Fibroblast of pulmonary artery (primary cell): ENCODE measurements at places on chromosomes 6 and 20.

- no peak for DNase-seq
Observed at GRCh38 chr20:47136782-47137181, 219.7 kb downstream of the ZMYND8 start.

DNA sequence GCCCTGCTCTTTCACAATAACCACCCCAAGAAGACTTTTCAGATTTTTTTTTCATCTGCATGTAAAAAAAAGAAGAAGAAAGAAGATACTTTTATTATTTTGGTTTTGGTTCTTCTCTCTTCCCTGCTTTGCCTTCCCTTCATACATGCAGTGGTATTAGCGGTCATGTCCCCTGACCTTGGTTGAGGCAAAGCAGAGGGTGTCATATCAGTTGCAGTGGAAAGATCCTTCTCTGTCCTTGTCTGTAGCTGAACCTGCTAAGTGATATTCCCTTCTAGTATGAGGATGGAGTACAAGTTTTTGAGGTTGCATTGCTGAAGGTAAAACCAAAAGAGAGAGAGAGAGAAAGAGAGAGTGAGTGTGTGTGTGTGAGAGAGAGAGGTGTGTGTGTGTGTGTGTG lies 345.7 kb downstream of the UTRN start:
- no peak for DNase-seq

DNA sequence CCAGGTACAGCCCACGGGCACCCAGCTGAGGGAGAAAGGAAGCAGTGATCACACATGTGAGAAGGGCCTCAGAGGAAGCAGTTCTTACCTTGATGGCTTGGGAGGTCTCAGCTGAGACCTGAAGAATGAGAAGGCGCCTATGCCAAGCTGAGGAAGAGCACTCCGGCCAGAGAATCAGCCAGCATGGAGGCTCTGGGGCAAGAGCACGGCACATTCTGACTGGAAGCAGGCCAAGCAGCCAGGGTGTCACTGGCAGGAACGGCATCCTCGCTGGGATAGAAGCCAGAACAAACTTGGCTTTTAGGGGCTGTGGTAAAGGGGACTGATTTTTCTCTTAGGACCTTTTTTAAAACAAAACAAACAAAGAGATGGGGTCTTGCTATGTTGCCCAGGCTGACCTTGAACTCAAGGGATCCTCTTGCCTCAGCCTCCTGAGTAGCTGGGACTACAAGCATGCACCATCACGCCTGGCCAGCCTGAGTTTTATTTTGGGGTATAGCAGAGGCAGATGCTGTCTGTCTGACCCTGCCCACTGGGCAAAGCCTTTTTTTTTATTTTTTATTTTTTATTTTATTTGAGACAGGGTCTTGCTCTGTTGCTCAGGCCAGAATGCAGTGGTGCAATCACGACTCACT lies 17.6 kb downstream of the GHRH start:
- DNase-seq, result peak; percentile 15

- no peak for DNase-seq
Observed at GRCh38 chr6:137590684-137591083, 96.5 kb upstream of the OLIG3 start.

DNA sequence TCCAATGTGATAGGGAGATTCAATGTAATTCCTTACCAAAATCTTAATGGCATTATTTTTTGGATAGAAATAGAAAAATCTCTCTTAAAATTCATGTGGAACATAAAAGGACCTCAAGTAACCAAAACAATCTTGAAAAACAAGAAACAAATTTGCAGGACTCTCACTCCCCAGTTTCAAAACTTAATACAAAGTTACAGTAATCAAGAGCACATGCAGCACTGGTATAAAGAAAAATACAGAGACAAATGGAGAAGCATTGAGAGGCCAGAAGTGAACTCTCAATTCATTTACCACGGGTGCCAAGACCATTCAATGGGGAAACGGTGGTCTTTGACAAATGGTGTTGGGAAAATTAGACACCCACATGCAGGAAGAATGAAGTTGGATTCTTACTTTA lies 7.8 kb upstream of the TSBP1 start:
- DNase-seq, result no peak

GRCh38 chr6:125254321-125254720 lies 47.4 kb downstream of the HDDC2 start:
- DNase-seq, result no peak

- DNase-seq, result no peak
Observed at GRCh38 chr6:156824142-156824541, 47.0 kb downstream of the ARID1B start.

GRCh38 chr20:48652961-48653705 lies 174.7 kb downstream of the PREX1 start:
- DNase-seq, result no peak

- peak; percentile 78 for DNase-seq
Observed at GRCh38 chr6:77466055-77466450, 2.8 kb upstream of the HTR1B start.

- DNase-seq, result no peak
Observed at GRCh38 chr20:4243071-4243470, 227.7 kb upstream of the RNF24 start.

DNA sequence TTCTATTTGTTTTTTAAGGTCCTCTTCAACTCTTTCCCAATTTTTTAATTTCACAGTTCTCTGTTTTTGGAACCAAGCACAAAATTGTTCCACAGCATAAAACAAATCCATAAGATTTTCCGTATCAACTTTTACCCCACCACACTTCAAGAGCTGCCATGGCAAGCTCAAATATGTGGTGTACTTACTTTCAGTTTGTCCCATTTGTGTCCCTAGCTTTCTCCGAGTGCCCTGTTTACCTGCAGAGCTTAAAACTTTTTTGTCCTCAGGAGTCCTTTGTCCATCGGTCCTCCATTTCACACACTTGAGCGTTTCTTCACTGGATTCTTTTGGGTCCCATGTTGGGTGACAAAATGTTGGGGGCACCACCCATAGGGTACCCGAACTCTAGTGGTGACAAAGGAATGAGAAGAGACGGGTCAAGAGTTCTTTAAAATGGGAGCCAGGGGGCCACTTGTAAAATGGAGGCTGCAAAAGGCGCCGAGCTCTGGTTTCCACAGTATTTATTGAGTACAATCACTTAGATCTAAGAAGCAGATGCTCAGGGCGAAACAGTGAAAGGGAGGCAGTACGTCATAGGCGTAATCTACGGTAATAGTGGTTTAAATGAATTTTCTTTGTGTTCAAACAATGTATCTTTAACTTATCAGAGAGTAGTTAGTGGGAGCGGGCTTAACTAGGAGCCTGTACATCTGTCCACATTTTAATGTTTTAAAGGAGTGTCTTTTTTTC lies 39.8 kb upstream of the SERINC1 start:
- no peak for DNase-seq

- DNase-seq, result no peak
Observed at GRCh38 chr6:65161661-65162060, 545.4 kb downstream of the EYS start.

- no peak for DNase-seq
Observed at GRCh38 chr20:55439070-55439469, 566.2 kb downstream of the CBLN4 start.

GRCh38 chr6:39178804-39179203 lies 50.5 kb downstream of the KCNK5 start:
- no peak for DNase-seq

DNA sequence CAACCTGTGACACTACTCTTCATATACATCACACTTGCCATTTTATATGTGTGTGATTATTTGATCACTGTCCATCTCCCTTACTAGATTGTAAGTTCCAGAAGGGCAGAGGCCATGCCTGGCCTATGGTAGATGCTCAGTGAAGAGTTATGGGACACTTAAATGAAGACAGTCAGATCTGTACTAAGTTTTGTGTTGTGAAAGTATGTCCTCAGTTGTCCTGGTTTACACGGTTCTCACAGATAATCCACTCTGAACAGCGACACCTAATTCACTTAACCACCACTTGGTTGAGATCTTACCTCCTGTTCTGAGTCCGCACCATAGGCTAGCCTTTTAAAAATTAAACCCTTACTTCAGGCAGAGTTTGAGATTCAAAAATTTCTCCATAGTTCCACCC lies 434.1 kb upstream of the SOX4 start:
- no peak for DNase-seq

DNA sequence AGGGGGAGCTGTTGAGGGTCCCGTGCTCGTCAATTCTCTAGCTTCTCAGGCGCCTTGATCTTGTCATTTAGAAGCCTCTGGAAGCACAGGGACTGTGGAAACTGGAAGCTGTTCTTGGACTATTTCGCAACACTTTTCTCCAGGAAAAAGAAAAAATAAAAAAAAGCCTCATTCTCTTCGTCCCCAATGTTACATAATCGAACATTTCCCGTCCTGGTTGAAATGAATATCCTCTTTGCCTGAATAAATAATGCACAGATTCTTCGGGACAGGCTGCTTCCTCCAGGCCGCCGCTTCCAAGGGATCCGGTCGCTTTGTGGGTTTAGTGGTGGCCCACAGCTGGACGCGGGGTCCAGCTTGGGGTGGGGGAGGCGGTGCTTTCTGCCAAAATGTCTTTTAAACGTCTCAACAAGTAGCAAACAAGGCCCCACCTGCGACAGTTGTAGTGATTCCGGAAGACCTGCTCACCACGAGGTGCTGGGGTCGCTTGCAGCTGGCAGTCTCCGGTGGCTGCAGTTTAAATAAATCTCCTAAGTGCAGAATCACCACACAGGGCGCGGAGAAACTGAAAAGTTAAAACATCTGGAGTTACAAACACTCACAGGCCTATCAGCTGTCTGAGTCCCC lies 125.9 kb upstream of the ESR1 start:
- DNase-seq, result peak; percentile 64

DNA sequence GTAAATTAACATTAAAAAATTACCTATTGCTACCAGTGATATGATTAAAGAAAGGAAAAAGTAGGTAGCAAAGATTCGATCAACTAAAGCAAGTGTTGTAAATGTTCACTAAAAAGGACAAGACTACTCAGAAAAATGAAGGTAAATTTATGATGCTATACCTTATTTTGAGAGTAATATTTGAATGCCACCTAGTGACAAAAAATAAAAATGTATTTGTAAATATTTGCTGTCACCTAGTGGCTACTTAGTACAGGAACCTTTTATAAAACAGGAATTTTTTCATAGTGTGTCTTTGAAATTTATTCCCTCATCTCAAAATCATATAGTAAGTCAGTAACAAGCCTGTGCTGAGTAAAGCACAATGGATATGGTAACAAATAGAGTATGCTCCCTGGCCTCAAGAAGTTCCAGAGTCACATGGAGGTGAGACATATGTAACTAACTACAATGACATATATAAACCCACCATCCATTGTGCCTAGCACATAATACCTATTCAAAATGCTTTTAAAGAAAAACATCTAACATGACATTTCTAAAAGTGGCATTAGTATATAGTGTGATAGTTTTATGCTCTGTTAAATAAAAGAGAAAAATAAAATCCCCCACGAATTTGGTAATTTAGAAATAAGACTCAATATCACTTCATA lies 193.1 kb upstream of the SIM1 start:
- peak; percentile 50 for DNase-seq

DNA sequence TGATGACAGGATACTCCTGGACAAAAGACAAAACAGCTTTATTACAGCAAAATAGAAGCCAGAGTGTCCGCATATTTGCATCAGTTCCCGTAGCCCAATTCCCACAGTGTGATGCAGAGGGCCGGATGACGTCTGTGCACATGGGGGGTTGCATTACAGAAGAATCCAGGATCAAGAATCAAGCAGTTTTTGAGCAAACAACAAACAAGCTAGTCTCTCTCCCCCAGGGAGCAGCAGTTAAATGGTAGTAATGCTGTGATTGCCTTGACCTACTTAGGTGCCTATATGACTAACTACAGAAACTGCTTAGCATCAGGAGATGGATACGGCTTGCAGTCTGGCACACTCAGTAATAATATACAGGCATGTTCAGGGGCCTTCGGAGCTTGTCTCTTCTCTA lies 3.2 kb upstream of the SDHAF4 start:
- peak; percentile 42 for DNase-seq

GRCh38 chr6:116268589-116269293 lies 11.0 kb downstream of the TSPYL1 start:
- peak; percentile 89 for DNase-seq

DNA sequence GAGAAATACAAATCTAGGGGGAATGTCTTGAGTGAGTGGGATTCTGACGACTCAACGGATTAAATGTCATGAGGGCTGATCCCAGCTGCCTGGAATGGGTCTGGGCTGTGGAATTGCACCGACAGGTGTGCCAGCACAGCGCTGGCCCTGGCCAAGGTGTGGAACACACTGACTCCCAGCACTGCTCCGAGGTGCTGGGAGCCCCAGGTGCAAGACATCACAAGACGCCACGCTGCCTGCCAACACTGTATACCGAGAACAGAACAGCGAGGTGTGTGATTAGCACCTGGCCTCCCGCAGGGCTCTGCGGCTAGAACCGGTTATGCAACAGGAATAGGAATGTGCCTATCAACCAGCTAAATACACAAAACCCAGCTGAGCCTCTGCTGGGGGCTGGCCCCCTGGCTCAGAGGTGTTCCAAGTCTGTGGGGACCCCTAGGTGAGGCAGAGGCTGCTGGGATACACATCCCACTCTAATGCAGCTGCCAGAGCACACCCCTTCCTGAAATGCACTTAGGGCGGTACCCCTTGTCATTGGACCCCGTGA lies 24.8 kb upstream of the APMAP start:
- no peak for DNase-seq

DNA sequence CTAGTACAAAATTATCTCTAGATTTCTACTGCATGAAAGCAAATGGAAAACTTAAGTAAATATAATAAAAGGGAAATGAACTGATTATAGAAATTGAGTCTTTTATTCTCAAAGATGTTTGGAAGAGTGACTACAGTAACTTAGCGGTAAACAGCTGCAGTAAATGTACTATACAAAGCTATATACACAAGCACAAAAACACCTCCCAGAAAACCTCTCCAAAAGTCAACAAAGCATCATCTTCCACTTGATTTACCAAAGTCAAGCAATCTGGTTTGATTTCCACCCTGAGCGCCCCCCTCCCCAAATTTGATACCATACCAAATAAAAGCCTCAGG lies 142.1 kb upstream of the SHLD1 start:
- DNase-seq, result no peak
